Right atrium auricular region (tissue), 2 donors: ENCODE measurements at places on chromosomes 2 and 18. TPM values are rescaled to one million over a fixed set of nuclear protein-coding genes. Genes with fewer than 3 reads are reported as not detected.

The CCDC74B gene
- 1.1 TPM for total RNA-seq

The RAMP1 gene
- total RNA-seq, result 275 TPM

The FIGN gene
- total RNA-seq, result 9.8 TPM

DNA sequence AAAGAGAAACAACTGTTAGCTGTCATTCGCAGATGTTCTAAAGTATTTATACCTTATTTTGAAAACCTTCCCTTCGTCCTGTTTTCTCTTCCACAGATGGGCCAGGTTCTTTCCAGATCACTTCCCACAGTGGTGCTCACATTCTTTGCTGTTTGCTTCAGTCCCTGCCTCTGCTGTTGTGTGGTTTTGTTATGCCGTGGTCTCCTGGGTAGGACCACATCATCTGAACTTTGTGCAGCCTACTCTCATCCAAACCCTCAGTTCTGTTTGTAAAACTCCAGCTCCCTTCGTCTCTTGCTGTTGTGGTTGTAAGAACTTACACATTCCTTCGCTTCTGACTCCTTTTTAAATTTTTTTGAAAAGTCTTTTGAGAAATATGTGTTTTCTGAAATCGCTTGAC lies 38.1 kb downstream of the ZNF236 start:
- no peak for DNase-seq

DNA sequence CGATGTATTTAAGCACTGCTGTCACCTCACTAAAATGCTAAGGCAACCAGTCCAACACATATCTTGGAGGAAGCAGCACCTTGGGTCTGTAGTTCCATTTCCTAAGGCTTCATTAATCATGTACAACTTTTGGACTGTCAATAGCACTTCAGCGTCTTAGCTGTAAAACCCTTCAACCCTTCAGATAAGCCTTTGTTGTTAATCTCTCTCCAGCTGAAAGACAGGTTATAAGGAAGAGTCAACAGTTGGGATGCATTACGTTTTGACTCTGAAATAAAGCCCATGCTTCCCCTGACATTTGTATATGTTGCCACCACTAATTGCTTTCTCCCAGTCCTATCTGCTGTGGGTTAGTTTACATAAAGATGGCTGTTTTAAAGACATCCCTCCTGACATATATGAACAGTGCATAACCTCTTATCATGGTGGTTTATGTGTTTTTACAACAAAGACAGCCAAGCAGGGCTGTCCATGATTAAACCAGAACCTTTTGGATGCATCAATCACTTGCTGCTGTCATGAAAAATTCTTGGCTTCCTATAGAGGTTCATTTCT lies 81.5 kb downstream of the EPHA4 start:
- DNase-seq, result no peak

GRCh38 chr2:109331081-109331480 lies 202.1 kb downstream of the SH3RF3 start:
- DNase-seq, result no peak

GRCh38 chr18:58863539-58864145 lies 1.0 kb upstream of the ZNF532 start:
- DNase-seq, result no peak

GRCh38 chr18:78974115-78974761 lies 5.4 kb upstream of the SALL3 start:
- DNase-seq, result peak; percentile 30

GRCh38 chr2:182715121-182715891 lies 751 bp upstream of the DNAJC10 start:
- DNase-seq, result no peak

DNA sequence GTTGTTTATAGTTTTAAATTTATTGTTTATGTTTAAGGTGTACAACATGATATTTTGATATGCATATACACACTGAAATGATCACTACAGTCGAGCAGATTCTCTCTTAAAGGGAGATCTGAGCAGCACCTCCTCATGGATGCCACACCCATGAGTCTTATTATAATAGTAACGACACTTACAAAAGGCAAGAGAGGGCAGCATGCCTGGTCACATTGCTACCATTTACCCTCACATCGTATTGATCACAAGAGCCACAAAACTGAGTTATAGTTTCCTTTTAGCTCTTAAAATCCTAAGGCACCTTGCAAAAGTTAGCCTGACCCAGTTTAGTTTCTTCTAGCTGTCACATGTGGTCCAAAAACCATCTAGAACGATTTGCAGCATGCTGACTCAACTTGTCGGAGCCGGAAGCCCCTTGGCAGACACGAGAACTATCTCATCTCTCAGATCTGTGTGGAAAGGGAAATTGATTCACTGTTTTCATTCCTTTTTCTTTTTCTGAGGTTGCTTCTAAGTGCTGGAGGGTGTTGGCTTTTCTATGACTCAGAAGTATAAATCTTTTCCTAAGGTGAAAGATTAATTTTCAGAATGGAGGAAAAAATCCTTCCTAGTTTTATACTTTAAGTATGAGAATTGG lies 85.3 kb downstream of the CDC42EP3 start:
- DNase-seq, result no peak

GRCh38 chr18:47893047-47893446 lies 37.4 kb downstream of the SMAD2 start:
- DNase-seq, result no peak

DNA sequence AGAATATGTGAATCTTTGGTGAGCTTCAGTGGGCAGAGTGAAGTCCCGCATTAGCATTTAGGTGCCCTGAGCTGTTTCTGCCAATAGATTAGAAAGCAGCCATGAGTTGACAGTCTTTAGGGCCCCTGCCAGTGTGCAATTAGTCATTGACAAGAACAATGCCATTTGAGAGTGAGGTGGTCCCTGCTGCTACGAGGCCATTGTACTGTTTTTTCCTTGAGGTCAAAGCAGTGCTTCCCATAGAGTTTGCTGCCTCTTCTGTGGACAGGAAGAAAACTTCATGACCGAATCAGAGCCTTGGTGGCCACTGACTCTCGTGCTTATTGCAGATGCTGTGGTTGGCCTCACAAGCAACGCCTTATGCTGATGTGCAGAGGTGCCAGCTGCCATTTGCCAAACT lies 102.7 kb downstream of the SH3BP4 start:
- DNase-seq, result no peak
